Stimulated activated CD4-positive, alpha-beta T cell treated with anti-CD3 and anti-CD28 coated beads, TNF-alpha, amount 100 ng/mL, for 48 hours (primary cell): ENCODE measurements at places on chromosomes 2 and 18.

DNA sequence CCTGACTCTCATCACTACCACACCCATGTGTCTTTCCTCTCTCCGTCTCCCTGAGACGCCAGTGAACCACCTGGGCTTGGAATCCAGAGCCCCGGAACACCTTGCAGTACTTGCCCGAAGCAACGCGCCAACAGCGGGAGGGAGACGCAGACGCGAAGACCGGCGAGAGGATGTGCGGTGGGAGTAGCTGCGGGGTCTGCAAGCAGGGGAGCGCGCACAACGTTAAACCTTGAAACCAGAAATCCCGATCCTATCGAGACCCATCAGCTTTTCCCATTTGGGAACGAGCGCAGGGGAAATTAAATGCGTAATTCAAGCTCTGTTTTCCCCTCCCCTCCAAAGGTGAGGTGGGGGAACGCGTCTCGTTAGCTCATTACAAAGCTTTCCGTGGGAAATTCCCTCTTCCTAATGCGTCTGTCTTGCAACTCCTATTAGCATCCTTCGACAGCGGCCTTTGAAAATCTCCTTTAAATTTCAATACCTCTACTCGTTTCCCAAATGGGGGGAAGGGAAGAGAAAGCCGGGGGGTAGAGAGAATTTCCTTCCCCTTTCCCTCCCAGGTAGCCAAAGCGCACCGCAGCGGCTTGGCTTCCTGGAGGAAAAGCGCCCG, 421 bp upstream of the CNTNAP5 start:
- no peak for DNase-seq

GRCh38 chr2:233707940-233708644, 4.6 kb upstream of the UGT1A5 start:
- no peak for DNase-seq

DNA sequence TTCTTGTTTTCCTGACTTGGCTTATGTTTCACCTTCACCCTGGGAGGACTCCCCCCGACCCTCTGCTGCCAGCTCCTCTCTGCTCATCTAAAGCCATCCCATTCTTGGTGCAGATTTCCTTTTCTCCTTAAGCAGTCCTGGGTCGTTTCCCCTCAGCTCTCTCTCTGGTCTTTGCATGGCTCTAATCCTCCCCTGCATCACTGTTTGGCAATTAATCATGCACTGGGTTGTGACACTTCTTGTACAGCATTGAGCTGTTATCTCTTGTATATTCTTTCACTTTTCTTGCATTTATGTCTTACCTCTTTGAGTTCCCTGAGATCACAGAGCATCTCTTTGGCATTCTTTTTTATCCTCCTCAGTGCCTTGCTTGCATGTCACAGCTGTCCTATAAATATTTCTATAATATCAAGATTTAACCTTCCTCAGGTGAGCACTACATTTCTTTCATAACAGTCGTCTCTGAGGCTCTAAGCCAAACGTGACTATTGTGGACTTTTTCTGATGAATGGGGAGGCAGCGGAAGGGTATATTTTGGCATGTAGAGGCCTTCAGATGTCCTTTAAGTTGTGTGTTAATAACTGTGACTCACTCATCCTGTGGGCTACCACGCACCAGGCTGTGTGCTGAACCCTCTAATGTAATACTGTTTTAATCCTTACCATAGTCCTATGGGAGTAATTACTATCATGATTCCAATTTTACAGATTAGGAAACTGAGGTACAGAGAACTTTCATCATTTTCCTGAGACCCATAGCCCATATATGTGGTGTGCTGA, 507.5 kb downstream of the SLC4A3 start:
- no peak for DNase-seq

GRCh38 chr18:61019338-61020301, 313.6 kb upstream of the CDH20 start:
- no peak for DNase-seq

DNA sequence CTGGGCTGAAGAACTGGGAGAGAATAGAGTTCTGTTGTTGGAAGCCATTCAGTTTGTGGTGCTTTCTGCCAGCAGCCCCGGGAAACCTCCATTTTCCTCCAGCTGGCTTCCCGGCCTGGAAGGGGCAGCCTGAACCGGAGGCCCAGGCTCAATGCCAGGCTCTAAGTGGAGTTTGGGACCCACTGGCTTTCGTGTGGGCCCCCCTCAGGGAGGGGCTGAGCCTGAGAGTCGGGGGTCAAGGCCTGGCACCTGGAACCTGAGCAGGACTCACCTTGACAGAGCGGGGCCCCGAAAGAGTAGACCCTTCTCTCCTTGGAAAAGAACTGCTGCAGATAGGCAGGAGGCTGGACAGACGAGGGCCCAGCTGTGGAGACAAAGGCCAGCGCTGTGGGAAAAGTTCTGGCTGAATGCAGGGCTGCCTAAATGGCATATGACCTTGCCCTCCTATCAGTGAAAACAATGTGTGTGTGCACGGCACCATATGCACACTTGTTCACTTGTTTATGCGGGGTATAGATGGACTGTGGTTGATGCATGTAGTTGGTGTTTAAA, 34.8 kb upstream of the ASB18 start:
- no peak for DNase-seq

GRCh38 chr2:88307817-88308216, 137.7 kb downstream of the THNSL2 start:
- DNase-seq, result peak; percentile 10

DNA sequence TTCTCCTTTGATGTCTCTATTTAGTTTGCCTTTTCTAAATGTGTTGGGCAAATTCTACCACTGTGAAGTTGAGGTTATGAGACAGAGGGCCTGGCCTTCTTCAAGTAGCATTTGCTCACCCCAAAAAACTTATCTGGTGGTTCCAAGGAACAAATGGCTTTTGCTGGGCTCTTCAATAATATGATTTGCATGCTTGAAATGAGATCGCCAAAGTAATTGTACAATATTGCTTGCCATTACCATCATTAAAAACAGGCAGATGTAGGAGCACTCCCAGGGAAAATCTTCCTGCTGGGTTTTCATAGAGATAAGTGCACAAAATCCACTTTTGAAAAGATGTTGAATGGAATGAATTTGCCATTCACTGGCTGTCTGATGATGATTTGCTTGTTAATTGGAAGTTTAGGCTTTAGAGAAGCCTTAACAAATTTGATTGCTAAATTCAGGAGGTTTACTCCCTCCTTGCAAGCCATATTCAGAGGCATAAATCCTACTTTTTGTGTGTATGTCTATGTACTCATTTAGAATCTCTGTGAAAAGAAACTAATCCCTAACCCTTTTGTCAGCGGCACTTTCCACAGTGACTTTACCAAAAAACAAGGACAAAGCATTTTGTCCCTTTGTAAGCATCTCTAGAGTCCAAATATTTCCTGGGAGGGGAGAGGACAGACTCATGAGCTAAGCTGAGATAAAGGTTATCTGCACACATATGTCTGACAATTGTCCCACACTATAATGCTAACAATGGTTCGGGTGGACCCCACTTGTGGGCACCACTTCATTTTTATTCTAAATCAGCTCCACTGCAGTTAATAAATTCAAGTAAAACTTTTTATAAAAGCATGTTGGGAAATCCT, 240.8 kb upstream of the PIK3C3 start:
- no peak for DNase-seq

GRCh38 chr2:29314816-29315571, 199.8 kb downstream of the CLIP4 start:
- DNase-seq, result no peak

DNA sequence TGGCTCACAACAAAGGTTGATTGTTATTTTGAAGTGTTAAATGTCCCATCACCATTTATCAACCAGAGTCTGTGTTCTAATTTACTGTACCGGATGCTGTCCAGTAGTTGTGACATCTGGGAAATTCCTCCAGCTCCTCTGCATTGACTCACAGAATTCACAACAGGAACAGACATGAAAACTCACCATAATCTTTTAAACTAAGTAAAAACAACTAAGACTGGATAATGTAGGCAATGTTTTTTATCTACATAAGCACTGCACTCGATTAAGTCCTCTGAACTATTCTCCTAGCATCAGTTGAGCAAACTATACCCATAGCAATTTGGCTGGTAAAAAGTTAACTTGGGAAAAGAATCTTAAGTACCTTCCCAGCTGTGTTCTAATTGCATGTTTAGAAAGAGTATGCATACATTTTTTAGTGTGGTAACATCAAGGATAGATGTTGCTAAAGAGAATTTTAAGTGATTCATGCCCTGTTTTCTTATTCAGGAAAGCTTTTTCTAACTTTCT, 42.9 kb upstream of the MYO1B start:
- DNase-seq, result no peak

DNA sequence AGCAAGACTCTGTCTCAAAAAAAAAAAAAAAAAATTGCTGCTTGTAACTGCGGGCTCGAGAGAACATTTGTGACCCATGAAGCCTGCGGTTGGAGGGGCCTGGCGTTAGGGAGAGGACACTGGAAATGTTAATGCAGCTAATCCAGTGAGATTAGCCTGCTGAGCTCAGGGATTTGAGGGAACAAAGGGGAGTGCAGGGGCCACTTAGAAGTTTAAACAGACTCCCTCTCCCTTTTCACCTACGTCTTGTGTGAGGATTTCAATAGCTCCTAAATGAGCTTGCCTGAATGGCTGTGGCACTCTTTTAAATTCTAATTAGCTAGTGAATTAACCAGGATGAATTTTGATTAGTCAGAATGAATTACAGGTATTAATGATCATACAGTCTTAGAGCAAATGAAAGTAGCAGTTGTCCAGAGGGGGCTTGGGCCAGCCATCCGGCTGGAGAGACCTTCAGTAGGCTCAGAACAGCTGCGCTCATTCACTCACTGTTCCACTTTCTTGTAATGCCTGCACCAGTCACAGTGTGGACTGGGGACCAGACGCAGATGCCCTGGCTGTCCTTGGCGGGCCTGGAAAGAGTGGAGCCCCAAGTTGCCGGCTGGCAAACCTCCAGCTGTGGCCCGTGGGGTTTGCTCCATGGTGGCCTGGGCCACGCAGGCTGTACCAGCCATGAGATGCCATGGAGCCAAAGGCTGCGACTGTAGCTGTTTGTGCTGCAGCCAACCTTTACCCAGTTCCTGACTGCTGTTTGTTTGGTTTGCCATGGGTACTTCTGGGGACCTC, 20.8 kb downstream of the LDLRAD4 start:
- no peak for DNase-seq

DNA sequence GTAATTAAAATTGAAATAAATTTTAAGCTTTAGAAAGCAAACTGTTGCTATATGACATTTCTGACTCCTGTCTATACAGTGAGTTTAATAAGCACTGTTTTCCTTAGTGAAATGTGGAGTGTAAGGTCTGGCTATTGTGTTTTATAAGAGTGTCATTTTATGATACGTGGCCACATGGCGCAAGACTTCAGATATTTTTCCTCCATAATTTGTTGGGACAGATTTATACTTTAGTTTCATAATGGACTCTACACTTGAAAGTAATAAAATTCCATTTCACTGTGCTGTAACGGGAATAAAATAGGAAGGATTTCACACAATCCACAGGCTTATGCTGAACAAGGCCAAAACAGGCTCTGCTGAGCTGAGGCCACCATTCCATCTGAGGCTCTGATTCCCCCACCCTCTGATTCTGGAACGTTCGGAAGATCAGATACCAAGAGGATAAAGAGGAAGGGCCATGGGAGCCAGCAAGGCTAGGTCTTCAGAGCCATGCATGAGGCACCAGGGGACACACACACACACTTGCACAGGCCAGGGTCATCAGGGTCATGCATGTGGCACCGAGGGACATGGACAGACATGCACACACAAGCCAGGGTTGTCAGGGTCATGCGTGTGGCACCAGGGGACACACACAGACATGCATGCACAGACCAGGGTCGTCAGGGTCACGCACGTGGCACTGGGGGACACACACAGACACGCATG, 35.6 kb downstream of the HDAC4 start:
- DNase-seq, result no peak
